Cerebellar cortex (tissue), 1 donor: ENCODE measurements at places on chromosomes 16 and 17.

DNA sequence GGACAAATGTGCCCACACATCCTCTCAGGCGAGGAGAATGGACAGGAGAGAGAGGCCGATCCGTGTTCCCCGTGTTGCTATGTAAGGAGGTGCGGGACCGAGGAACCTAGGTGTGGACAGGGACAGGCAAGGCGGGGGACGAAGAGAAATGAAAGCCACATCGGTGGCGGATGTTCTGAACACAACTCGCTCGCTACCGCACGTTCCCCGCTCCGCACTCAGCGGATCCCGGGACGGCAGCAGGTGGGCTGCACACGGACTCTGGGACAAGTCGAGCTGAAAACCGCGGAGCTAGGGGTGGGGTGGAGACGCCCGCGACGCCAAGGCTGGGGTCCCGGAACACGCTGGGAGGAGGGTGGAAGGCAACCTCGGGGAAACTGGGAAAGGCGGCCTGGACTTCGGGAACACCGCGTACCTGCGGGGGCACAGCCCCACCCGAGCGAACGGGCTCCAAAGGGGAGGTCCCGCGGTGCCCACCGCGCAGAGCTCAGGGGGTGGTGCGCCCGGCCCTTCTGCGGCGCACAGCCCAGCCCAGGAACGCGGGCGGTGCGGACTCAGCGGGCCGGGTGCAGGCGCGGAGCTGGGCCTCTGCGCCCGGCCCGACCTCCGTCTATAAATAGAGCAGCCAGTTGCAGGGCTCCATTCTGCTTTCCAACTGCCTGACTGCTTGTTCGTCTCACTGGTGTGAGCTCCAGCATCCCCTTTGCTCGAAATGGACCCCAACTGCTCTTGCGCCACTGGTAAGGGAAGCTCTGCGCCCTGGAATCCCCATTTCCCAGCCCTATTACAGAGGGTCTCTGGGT is at the start of gene MT1E:
Gene MT1E, plus strand, starts transcription at position 642 of the 803 bp plus-strand sequence. Its CDS starts 71 bp downstream, at position 713.
- peak; percentile 67 for DNase-seq

DNA sequence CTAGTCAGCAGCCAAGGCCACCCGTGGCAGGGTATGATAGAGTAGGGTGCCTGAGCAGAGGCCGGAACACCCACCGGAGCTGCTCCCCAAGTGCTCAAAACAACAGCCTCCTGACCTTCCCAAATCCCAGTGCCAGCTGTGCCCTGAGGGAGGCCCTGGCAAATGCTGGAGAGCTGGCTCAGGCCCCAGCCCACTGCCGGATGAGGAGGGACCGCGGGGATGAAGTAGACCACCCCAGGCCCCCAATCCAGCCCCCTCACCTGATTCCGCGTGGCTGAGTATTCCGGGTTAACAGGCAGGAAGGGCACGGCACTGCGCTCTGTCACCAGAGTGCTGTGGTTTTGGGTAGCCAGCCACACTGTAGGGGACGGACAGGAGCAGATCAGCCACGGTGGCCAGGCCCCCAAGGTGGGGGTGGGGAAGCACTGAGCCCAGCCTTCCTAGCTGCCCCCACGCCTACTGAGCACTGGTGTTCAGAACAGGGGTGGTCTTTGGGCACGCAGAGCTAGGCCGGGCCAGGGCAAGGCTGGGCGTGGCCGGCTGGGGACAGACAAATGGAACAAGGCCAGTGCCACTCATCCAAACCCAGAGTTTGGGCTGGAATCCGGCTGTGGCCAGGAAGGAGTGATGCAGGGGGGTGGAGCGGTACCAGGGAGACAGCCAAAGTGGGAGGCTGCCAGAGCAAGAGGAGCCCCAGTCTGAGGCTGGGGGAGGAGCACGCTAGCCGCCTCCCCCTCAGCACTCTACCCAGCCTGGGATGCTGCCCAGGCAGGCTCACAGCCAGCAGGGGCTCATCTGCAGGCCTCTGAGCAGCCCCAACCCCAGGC is 9.1 kb downstream of the TP53I13 start:
- DNase-seq: no peak

DNA sequence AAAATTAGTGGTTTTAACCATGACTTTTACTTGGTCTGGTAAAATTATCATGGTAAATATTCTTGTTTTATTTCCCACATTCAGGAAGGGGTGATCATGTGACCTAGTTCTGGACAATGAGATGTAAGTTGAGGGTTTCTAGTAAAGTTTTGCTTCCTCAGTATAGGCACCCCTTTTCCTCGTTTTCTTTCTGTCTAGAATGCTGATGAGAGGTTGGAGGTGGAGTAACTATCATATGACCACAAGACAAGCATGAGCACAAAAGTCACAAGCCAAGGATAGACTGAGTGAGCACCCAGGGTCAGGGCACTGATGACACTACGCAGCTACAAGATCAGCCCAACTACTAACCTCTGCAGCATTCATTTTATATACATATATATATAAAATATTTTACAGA is 53.9 kb downstream of the MYO1D start:
- DNase-seq: no peak

DNA sequence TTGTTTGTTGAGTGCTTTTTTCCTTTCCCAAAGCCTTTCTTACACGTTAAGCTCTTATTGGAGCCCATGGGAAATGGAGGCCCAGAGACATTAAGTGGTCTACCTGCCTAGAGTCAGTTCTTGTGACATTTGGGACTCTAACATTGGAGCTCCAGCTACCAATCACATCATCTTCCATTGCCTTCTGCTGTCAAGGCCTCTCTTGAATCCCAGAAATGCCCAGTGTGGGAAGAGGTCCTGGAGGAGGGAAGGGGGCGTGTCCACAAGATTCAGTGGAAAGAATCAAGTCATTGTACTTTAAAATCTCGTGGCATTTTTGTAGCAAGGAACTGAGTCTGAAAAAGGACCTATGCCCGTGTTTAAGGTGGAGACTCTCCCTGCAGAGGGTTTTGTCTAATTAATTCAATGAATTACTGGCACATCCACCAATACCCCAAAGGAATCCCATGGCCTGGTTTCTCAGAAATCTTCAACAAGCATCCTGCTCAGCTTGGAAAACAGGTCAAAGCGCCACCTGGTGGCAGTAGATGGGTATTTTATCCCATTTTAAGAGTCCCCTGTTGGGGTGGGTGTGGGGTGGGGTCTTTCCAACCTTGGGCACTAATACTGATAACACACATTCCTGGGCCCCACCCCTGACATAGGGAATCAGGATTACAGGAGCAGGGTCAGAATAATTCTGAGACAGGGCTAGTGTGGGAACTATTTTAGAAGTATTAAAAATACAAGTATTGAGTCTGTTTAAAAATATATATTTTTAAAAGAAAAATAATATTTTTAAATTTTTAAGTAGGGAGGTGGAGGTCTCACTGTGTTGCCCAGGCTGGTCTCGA is 24.6 kb downstream of the GPT2 start:
- peak; percentile 78 for DNase-seq

- DNase-seq: no peak
Measured at GRCh38 chr17:45677770-45678169, 106.3 kb upstream of the CRHR1 start.

GRCh38 chr16:83473926-83474650 is 333.7 kb upstream of the HSBP1 start:
- DNase-seq: no peak

GRCh38 chr17:1228781-1229348 is 41.4 kb upstream of the BHLHA9 start:
- no peak for DNase-seq

- no peak for DNase-seq
Measured at GRCh38 chr16:425740-426114, 278 bp downstream of the RAB11FIP3 start.

DNA sequence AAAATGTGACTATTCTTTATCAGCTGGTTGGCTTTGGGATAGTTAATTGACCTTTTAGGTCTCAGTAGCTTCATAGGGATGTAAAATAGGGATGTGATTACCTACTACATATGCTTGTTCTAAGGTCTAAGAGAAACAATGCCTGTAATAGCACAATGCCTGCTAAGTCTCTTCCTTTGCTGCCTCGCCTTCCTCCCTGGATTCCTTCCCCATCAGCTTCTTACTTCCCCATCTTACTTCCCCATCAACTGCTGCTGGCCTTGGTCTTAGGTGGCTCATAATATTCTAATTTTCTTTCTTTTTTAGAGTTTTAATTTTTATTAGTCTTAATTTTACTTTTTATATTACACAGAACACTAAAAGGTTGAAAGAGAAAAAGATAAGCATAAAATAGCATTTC is 59.2 kb upstream of the GOT2 start:
- DNase-seq: no peak

DNA sequence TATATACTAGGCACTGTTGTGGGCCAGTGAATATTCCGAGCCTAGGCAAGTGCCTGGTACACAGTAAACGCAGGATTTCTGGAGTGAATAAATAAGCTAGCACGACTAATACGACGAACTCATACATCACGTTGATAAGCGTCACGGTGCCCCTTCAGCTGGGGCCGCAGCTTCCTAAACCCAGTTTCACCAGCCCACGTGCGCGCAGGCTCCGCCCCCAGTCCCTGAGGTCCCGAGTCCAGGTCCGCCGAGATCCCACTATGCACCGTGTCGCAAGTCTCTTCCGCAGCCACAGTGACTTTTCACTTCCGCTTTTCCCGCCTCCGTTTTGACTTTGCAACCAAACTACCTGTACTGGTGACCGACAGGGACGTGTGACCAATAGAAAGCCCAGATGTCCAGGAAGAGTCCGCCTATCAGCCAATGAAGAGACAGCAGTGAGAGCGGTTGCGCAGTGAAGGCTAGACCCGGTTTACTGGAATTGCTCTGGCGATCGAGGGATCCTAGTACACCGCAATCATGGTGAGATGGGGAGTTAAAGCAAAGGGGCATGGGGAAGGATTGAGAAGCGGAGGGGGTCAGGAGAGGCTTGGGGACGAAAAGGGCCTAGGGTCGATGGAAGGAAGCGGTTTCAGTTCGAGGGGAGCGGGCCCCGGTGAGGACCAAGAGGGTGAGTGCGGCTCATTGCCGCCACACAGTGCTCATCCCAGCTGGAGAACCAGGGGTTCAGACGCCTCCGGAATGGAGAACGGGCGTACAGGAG is at the start of gene PSMB3:
Gene PSMB3, plus strand, starts transcription at position 434 of the 763 bp plus-strand sequence. Its CDS starts 86 bp downstream, at position 520.
- peak; percentile 100 for DNase-seq

- no peak for DNase-seq
Measured at GRCh38 chr17:77740481-77740880, 218.0 kb upstream of the TNRC6C start.

GRCh38 chr16:68760671-68761275 is 23.7 kb downstream of the CDH1 start:
- no peak for DNase-seq

GRCh38 chr16:71912534-71913275 is 17.4 kb downstream of the IST1 start:
- no peak for DNase-seq

GRCh38 chr17:31279401-31279800 is 17.6 kb downstream of the OMG start:
- DNase-seq: no peak

GRCh38 chr17:31048780-31049179 is 46.0 kb upstream of the NF1 start:
- DNase-seq: no peak

DNA sequence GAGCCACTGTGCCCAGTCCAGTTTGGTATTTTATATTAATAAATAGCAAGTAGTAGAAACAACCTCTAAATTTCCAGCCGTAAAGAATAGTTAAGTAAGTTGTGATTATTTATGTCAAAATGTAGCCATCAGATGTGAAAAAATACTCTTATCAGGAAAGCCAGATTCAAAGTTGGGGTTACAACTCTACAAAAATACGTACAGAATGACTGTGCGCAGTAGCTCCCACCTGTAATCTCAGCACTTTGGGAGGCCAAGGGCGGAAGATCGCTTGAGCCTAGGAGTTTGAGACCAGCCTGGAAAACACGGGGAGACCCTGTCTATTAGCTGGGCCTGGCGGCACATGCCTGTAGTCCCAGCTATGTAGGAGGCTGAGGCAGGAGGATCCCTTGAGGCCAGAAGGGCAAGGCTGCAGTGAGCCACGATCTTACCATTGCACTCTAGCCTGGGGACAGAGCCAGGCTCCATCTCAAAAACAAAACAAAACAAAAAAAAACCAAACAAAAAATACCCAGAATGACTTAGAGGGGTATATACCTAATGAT is 1.7 kb downstream of the PDP2 start:
- DNase-seq: no peak

DNA sequence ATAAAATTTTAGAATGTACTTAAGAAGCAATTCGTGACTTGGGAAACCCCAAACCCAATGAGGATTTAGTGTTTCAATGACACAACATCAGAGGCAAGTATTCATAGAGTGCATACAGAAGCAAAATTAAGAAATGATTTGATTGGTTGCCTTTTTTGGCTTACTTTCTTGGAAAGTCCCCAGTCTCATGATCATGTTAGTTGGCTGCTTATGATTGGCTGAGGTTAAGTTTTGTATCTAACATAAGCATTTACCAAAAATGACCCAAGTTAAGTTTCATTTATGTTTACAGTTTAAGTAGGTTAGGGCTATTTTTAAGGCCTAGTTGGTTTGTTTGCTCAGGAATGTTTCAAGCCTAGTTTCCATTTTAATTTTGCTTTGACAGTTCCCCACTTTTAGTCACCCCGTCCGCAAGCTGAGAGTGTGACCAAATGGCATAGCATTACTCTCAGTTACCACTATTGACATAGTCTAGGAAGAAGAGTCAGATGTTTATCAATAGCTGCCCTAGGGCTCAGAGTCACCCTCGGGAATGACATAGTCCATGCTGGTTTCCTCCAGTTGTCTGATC is 36.2 kb downstream of the DGKE start:
- DNase-seq: no peak

DNA sequence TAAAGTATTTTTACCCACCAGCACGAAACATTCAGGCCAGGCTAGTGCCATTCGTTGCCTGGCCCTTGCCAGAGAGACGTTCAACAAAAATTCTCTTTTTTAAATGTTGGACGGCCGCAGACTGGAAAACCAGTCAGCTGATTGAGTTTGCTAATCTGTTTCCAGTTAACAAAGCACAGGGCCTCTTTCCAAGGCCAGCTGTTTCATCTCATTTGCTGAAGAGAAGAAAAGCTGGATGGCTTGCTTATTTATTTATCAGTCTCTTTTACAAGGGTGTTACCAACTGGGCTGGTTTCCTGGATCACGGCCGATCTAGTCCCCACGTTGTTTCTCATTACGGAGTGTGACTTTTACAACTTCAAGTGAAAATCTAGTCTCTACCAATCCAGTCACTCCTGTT is 418.7 kb upstream of the DYNLRB2 start:
- DNase-seq: no peak

- no peak for DNase-seq
Measured at GRCh38 chr17:61203671-61204131, 195.9 kb upstream of the TBX2 start.

DNA sequence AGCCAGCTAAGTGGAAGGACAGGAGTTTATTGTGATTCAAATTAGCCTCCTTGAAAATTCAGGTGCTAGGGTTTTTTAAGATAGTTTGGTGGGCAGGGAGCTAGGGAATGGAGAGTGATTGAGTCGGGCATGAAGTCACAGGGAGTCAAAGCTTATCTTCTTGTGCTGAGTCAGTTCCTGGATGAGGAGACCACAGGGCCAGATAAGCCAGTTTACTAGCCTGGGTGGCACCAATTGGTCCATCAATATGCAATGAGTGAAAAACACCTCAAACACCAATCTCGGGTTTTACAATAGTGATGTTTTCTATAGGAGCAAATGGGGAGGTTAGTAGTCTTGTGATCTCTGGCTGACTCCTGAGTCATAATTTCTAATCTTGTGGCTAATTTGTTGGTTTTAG is 165.1 kb downstream of the ABCC12 start:
- no peak for DNase-seq
